ENCODE measurements at places on chromosomes 3 and 15.
A peak's percentile ranks its signal among the peaks of the same experiment; 100 is the strongest.

GRCh38 chr15:62173215-62173614, 8.1 kb upstream of the C2CD4B start:
- no peaks in the 10 kb centered on the region for H3K4me1 ChIP-seq
- no peak overlapping the region for H3K27ac ChIP-seq
- no peaks in the 10 kb centered on the region for H3K36me3 ChIP-seq
- H3K27me3 ChIP-seq, result peaks cover 32% of the 10 kb centered on the region

DNA sequence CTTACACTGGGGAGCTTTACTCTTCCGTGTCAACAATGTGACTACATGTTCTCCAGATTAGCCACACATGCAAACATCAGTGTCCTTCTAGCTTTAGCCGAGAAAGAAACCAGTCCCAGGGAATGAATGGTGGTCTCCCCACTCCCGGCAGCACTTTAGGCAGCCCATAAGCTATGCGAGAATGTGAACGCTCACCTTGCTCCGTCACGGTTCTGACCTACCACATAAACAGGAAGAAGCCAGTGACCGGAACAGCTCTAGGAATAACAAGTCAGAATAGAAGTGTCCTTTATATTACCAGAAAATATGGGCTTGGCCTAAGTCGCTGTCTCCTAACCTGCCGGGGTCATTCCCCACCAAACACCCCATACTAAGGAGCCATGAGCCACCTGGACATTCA, 98.0 kb upstream of the ABHD17C start:
- no peaks in the 10 kb centered on the region for H3K36me3 ChIP-seq
- H3K27me3 ChIP-seq, result peaks cover 8% of the 10 kb centered on the region
- H3K4me3 ChIP-seq, result no peak overlapping the region
- no peak for DNase-seq
- H3K4me1 ChIP-seq, result no peaks in the 10 kb centered on the region

- no peak overlapping the region for H3K4me3 ChIP-seq
- peaks cover 4% of the 10 kb centered on the region for H3K4me1 ChIP-seq
- no peaks in the 10 kb centered on the region for H3K36me3 ChIP-seq
- peaks cover 6% of the 10 kb centered on the region for H3K27me3 ChIP-seq
Measured at GRCh38 chr3:29201604-29202003, 79.3 kb upstream of the RBMS3 start.

DNA sequence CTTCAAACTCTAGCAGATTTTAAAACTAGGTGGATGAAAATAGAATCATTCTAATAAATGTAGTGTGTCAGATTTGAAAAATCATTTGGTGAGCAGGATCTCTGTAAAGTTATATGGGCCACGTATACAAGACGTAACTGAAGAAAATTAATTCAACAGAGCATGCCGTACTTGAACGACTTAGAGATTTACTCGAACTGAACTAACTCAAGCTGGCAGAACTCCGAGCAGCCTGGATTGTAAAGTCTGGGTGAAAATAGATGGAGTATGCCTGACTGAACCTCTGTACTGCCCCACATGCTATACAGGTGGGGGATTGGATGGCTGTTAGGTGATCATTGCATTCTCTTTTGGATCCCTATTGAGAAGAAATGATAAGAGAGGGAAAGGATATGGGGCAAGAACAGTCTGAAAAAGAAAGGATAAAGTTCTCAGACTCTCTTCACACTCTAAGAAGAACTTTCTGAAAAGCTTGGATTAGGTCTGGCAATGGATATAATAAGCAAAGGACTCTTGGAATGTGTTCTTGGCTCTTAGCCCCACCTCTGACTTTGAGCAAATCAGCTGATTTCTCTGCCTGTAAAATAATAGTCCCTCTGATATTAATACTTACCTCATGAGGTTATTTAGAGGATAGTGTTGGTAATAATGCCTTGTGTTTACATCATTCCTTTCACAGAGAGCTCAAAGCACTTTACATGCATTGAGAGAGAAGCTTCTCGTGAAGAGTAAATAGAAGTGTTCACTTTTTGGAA, 147.5 kb downstream of the FILIP1L start:
- peaks cover 7% of the 10 kb centered on the region for H3K36me3 ChIP-seq
- peaks cover 13% of the 10 kb centered on the region for H3K4me1 ChIP-seq
- no peak overlapping the region for H3K27ac ChIP-seq
- DNase-seq, result no peak
- no peaks in the 10 kb centered on the region for H3K27me3 ChIP-seq

DNA sequence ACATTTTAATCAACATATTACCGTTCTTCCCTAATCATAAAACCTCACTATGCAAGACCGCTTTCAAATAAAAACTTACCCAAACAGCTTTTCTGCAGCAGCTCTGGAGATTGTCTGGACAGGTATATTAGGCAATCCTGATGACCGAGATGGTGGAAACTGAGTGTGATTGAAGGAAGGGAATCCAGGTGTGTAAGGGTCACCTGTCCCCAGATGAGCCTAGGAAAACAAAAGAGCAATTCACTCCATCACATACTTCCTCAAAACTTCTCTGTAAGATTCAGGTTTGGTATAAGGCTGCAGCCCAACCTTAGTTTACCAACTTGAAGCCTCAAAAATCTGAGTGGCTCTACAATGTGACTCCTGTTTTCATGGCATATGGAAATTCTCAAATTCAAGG, 14.5 kb downstream of the TFRC start:
- no peak for DNase-seq
- H3K27ac ChIP-seq, result no peak overlapping the region
- peaks cover 41% of the 10 kb centered on the region for H3K36me3 ChIP-seq
- peaks cover 1% of the 10 kb centered on the region for H3K4me1 ChIP-seq
- no peaks in the 10 kb centered on the region for H3K27me3 ChIP-seq

GRCh38 chr3:78414261-78414660, 1353.5 kb downstream of the ROBO1 start:
- H3K4me1 ChIP-seq, result no peaks in the 10 kb centered on the region
- H3K27me3 ChIP-seq, result no peaks in the 10 kb centered on the region
- H3K4me3 ChIP-seq, result no peak overlapping the region
- no peak for DNase-seq

DNA sequence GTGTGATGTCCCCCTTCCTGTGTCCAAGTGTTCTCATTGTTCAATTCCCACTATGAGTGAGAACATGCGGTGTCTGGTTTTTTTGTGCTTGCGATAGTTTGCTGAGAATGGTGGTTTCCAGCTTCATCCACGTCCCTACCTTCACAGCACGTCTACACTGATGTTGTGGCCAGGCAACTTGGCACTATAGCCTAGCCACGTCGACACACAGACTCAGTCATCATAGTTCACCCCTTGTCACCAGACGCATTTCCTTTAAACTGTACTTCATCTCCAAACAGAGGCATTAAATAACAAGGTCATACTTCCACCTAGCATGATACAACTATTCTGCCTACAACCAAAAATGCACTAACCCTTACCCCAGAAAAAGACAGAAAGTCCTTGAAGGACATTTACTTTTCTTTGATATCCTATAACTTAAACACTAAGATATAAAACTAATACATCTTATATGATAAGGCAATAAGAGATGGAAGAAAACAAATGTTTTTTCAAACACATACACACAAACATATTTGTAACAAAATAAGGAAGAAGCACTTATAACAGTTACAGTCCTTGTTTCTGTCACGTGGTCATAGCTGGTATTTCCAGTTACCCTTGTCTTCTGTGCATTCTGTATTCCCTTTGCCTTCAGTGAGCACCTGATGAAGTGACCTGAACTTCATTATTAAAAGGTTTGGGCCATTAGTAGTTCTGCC, 121.4 kb downstream of the KLF13 start:
- H3K36me3 ChIP-seq, result peaks cover 3% of the 10 kb centered on the region
- no peak overlapping the region for H3K27ac ChIP-seq
- DNase-seq, result no peak
- no peaks in the 10 kb centered on the region for H3K27me3 ChIP-seq
- H3K4me3 ChIP-seq, result no peak overlapping the region

GRCh38 chr3:115415246-115415996, 207.9 kb upstream of the GAP43 start:
- H3K36me3 ChIP-seq, result no peaks in the 10 kb centered on the region
- H3K4me1 ChIP-seq, result peaks cover 6% of the 10 kb centered on the region
- DNase-seq, result no peak
- no peaks in the 10 kb centered on the region for H3K27me3 ChIP-seq
- H3K27ac ChIP-seq, result no peak overlapping the region

DNA sequence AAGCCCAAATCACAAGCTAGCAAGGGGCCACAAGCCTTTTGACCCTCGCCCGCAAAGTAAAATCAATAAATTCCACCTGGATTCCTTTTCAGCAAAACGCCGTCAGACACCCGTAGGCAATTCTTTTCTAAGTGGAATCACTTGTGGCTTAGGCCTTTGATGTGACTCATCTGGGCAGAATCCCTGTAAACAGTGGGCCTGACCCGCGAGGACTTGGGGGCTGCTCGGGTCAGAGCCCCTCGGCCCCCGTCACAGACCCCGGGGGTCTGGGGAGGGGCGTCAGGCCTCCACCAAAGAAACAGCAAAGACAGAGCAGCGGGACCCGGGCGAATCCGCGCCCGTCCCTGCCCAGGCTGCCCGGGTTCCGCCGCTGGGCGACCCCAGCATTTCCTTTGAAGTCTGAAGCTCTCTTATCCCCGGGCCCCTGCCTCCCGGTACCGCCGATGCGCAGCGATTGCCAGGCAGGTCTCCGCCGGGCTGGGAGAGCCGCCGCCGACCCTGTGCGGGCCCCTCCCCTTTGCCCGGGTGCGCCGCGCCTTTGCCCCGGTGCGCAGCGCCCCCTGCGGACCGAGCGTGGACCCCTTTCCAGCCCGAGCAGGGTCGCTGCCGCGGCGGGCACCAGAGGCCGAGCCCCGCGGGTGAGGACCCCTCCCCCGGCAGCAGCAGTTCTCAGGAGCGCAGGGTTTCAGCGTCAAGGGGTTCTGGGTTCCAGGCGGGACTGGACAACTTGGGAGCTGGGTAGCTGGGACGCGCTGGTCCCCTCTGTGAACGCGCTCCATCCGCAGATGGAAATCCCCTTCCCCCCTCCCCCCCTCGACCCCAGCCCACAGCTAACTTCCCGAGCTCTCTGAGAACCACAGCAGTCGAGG, 178.3 kb downstream of the UACA start:
- H3K27me3 ChIP-seq, result peaks cover 23% of the 10 kb centered on the region
- peaks cover 5% of the 10 kb centered on the region for H3K36me3 ChIP-seq
- H3K4me3 ChIP-seq, result peak overlapping the region; percentile 69
- H3K4me1 ChIP-seq, result peaks cover 27% of the 10 kb centered on the region
- no peak overlapping the region for H3K27ac ChIP-seq

DNA sequence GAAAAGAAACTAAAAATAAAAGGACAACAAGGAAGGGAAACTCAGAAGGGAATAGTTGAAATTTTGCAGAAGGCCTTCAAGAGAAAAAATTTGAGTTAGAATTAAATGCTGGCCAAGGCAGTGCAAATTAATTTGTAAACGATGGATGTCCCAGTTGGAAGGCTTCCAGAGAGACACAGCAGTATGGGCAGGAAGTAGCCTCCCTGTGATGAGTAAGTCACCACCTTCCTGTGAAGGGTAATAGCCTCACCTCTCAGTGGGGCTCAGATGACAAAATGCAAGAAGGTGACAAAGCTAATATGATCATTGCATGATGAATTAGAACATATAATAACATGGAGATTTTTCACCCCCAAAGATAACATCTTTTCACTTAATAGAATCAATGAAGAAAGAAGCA, 27.3 kb upstream of the TMCO5A start:
- H3K27ac ChIP-seq, result no peak overlapping the region
- no peak for DNase-seq
- H3K4me1 ChIP-seq, result no peaks in the 10 kb centered on the region
- H3K4me3 ChIP-seq, result no peak overlapping the region
- H3K36me3 ChIP-seq, result no peaks in the 10 kb centered on the region
- no peaks in the 10 kb centered on the region for H3K27me3 ChIP-seq

DNA sequence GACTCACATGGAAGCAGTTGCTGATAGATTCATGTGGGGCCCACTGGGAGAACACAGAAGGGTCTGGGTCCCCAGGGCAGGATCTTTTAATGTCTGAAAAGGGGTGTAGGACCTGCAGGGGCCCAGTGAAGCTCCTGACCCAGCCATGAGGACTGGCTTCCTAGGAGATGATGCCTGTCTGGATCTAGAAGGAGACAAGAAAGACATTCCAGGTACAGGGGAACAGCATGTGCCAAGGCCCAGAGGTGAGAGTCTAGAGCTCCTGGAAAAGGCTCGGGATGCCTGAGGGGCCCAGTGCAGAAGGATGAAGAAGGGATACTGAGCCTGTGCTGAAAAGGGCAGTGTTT, 4.7 kb upstream of the SEMA3F start:
- H3K4me3 ChIP-seq, result no peak overlapping the region
- no peak overlapping the region for H3K27ac ChIP-seq
- DNase-seq, result no peak
- peaks cover 21% of the 10 kb centered on the region for H3K27me3 ChIP-seq

DNA sequence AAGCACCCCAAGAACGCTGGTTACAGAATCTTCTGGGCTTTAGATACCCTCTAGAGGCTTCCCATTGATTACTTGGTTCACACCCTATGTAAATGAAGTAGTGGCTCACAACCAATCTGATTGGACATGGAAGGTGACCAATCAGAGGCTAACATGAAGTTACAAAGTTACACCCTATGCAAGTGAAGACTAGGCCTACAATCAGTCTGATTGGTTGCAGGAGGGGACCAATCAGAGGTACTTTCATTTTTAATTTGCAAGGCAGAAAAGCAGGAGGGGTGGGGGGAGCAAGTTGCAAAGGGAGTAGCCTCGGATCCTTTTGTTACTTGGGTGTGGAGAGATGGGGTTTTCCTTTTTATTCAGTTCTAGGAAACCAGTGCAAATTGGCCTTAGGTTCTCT, 11.1 kb upstream of the RTP2 start:
- H3K36me3 ChIP-seq, result no peaks in the 10 kb centered on the region
- peak overlapping the region; percentile 47 for H3K27ac ChIP-seq
- H3K4me3 ChIP-seq, result peak overlapping the region; percentile 11
- peaks cover 6% of the 10 kb centered on the region for H3K27me3 ChIP-seq
- no peak for DNase-seq

GRCh38 chr3:13715961-13716360, 163.9 kb downstream of the WNT7A start:
- no peak overlapping the region for H3K27ac ChIP-seq
- no peak overlapping the region for H3K4me3 ChIP-seq
- H3K27me3 ChIP-seq, result no peaks in the 10 kb centered on the region
- peak; percentile 8 for DNase-seq

DNA sequence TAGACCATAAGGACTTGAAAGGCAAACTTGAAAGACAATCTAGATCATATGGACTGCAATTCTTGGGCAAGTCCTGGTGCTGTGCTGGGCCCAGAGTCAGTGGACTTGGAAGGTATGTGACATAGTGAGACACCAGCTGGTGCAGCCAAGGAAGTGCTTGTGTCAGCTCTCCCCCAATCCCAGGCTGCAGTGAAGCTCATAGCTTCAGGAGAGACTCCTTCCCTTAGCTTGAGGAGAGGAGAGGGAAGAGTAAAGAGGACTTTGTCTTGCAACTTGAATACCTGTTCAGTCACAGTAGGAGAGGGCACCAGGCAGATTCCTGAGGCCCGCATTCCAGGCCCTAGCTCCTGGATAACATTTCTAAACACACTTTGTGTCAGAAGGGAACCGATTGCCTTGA, 127.4 kb upstream of the ZPLD1 start:
- H3K4me1 ChIP-seq, result no peaks in the 10 kb centered on the region
- no peak for DNase-seq
- no peak overlapping the region for H3K4me3 ChIP-seq
